ENCODE measurements at places on chromosomes 12 and 14. TPM values are rescaled to one million over a fixed set of nuclear protein-coding genes. Genes with fewer than 3 reads are reported as not detected.

The TMEM30B gene
- 1.3 TPM for total RNA-seq

The IL26 gene
- 0.28 TPM for total RNA-seq

The CIROP gene
- total RNA-seq: not detected

The SIRT4 gene
- 1.3 TPM for total RNA-seq

The KRT86 gene
- not detected for total RNA-seq

The FBXL14 gene
- total RNA-seq: 25.2 TPM

Measured in activated T-cell treated with anti-CD3 and anti-CD28 coated beads, Interleukin-2, amount 50 U/mL, for 4 hours (primary cell).